ENCODE measurements at places on chromosomes 5 and 9.

DNA sequence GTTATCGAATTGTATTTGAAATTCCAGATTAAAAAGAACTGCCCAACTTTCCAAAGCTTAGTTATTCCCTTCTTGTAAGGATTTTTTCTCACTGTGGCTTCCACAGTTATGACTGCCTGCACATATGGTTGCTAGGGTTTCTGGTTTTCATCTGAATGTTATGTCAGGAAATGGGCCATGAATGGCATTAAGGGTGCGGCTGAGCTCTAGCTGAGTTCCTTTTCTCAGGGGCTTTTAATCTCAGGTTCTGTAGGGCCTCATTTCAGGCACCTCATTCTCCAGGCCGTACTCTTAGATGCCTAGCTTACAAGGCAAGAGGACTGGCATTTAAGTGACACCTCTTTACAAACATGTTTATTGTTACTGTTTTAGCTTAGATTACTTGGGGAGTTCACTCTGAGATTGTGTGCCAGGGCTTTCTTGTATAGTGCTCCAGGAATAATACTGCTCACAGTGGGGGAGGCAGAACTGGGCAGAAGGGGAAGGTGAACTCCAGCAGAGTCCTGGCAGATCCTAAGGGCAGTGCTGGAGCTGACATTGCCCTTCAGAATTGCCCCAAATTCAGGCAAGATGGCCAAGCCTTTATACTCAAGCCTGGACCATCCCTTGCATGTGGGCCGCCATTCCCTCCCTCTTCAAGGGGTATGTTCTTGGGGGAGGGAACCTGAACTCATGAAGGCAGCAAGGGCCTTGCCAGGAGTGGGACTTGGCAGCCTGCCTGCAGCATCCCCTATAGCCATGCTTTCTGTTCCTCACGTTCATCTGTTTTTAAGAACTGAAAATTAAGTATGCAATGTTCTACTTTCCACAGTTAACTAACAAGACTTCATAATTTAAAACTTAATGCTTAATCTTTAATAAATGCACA is 111.5 kb downstream of the KDM4C start:
- no peak for DNase-seq

- DNase-seq = no peak
These were observed 119.4 kb downstream of the PRKACG start for GRCh38 chr9:68894502-68894901.

DNA sequence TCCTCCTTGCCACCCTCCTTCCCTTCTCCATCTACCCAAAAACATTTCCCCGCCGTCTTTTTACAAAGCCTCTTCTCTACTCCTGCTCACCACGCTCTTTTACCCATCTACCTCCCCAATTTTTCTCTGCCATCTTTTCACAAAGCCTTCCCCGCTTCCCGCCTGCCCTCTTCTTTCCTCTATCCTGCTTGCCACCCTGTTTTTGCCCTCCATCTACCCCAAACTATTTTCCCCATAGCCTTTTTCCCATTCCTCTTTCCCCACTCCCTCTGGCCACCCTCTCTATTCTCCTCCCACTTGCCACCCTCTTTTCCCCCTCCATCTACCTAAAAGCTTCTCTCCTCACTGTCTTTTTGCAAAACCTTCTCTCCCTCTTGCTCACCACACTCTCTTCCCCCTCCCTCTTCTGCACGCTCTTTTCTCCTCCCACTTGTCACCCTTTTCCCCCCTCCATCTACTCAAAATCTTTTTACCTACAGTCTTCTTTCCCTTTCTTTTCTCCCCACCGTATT is 19.4 kb upstream of the TRIM52 start:
- DNase-seq = no peak

DNA sequence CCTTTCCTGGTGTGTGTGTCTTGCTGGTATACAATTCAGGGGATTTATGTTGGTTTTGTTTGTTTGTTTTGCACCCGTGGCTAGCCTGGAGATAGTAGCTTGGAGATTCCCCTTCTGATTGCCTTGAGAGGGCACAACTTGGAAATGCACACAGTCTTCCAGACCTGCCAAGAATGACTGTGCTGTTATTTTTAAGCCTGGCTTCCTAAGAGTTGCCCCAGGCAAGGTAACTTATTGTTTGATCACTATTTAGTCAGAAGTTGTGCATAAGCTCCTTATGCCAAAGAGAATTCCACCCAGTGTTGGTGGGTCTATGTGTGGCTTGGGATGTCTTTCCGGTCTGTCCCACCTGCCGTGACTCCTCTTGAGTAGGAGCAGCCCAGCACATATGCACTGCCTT is 421.9 kb upstream of the KCNN2 start:
- DNase-seq = no peak

DNA sequence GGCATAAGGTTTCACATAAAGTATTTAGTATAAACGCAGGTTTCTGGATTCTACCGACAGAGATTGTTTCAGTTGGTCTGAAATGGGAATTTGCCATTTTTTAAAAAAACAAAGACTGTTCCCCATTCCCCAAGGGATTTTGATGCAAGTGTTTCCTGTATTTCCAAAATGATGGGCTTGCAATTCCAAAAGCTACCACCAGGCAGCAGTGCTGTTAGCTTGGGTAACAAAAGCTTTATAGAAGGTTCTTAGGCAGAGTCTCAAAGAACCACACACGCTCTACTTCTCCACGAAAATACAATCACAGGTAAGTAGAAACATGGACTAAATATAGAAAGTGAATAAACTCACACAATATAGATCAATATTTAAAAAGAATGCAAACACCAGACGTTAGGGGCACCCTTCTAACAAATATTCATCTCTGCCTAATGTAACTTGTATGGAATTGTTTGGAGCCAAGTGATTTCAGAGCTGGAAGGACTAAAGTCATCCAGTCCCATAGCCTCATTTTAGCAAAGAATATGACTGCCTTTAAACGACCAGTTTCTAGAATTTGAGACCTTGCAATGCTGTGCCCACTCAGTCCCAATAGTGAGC is 154.3 kb downstream of the SPOCK1 start:
- no peak for DNase-seq

DNA sequence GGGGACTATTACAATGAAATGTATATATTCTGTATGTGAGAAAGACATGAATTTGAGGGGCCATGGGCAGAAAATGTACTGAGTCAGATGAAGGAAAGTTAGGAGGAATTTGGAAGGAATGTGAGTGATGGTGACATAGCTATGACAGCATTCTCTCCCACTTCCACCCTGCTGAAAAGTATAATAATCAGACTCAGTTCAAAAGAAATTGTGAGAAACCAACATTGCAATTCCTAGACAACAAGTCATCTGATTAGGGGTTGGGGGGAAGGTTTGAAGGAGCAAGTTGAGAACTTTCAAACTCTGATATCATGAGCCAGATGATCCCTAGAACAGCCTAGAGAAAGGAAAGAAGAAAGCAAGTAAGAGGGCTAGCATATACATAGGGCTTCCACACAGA is 370.6 kb downstream of the DMRTA1 start:
- no peak for DNase-seq

- no peak for DNase-seq
These were observed 38.3 kb upstream of the FCN2 start for GRCh38 chr9:134842321-134842720.

- no peak for DNase-seq
These were observed 312.4 kb downstream of the ARHGEF28 start for GRCh38 chr5:73938280-73938937.

DNA sequence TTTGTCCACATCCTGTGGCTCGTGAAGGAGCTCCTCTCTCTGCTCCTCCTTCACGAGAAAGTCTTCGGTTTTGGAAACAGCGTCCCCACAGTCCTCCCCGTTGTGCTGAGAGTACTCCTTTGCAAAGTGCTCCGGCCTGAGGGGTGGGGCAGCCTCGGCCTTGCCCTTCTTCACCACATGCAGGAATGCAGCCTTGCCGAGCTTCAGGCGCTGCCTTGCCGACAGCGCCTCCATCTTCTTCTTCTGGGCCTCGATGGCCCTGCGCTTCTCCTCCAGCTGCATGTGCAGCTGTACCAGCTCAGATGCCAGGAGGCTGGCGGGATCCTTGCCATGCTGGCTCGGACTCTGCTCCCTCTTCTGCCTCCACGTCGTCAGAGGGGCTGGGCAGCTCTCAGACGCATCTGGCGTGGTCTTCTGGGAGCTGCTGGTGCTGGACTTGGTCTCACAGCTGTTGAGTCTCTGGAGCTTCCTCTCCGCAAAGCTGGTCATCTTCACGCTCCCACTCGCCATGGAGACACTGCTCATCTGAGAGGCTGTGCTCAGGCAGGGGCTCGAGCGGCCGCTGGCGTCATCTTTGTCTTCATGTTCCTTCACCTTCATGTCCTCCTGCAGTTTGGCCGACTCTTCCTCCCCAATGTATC is 85.5 kb downstream of the CAMSAP1 start:
- no peak for DNase-seq

GRCh38 chr9:105258225-105258737 is 13.8 kb downstream of the SLC44A1 start:
- DNase-seq = no peak

DNA sequence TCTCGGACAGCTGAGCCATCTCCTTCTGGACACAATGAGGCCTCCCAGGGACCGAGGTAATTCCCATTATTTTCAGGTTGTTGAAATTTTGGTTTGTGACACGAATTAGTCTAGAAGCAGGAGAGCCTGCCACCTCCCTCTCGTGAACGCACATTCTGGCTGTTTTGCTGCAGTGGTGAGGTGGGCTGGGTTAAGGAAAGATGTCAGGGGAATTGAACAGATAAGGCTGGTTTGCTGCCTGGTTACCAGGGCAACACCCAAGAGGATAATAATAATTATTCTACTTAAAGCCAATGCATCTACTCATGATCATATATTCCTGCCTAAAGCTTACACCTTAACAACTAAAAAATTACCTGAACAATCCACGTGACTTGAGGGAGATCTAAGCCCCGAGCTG is 38.1 kb downstream of the DDX31 start:
- no peak for DNase-seq

DNA sequence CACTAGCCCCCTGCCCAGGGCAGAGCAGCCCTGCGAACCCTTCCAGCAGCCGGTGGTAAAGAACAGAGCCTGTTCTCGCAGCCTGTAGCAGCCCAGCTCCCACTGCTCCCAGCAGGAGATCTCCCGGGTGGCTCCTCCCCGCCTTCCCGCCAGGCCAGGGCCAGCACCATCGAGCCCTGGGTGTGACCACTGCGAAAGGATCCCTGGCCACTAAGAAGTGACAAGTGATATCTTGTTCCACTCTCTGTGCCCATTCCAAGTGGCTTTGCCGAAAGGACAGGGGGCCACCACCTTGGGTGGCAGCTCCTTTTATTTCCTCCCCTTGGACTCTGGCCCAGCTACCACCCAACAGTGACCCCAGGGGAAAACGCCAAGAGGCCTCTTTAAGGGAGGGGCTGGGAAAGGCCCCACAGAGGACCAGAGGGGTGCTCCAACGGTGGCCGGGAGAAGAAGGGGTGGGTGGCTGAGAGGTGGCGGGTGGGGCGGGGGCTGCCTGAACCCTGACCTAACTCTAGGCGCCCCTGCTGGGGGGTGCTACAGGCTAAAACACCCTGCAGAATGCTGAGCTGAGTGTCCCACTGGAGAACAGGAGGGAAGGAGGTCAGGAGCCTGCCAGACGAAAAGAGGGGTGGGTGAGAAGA is 1.6 kb downstream of the NACC2 start:
- no peak for DNase-seq
